Spinal cord (tissue), 10 donors: ENCODE measurements at places on chromosomes 11 and 22. TPM values are rescaled to one million over a fixed set of nuclear protein-coding genes. Genes with fewer than 3 reads are reported as not detected.

Gene SCN2B
- 16.2 TPM for polyA plus RNA-seq

Gene FLRT1
- polyA plus RNA-seq = 21.0 TPM

- no peak overlapping the region for H3K4me3 ChIP-seq
- no peak overlapping the region for H3K27ac ChIP-seq
- no peaks in the 10 kb centered on the region for H3K36me3 ChIP-seq
- H3K27me3 ChIP-seq = no peaks in the 10 kb centered on the region
- H3K4me1 ChIP-seq = peaks cover 18% of the 10 kb centered on the region
Observed at GRCh38 chr11:115682101-115682500, 177.9 kb upstream of the CADM1 start.

GRCh38 chr22:38618682-38619081 lies 37.5 kb downstream of the FAM227A start:
- peaks cover 43% of the 10 kb centered on the region for H3K36me3 ChIP-seq
- H3K27ac ChIP-seq = no peak overlapping the region
- no peaks in the 10 kb centered on the region for H3K27me3 ChIP-seq
- H3K4me1 ChIP-seq = no peaks in the 10 kb centered on the region
- DNase-seq = no peak
- no peak overlapping the region for H3K4me3 ChIP-seq

DNA sequence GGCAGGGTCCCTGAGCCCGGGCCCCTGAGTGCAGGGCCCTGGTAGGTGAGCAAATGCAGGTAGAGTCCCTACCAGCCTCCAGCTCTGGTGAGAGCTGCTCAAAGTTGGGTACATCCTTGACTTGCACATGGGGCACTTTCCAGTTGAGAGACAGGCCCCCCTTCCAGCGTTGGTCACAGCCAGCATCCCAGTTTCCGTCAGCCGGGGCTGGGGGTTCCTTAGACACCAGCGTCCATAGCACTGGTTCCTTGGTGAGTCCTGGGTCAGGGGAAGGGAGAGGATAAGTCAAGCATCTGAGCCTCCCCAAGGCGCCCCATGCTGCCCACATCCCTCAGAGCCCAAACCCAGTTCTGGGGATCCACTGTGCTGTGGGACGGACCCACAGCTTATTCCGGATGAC lies 5.6 kb downstream of the PNPLA5 start:
- no peak for DNase-seq
- no peaks in the 10 kb centered on the region for H3K36me3 ChIP-seq
- no peak overlapping the region for H3K4me3 ChIP-seq

- no peaks in the 10 kb centered on the region for H3K27me3 ChIP-seq
- DNase-seq = no peak
- H3K27ac ChIP-seq = no peak overlapping the region
- H3K4me1 ChIP-seq = no peaks in the 10 kb centered on the region
- no peaks in the 10 kb centered on the region for H3K36me3 ChIP-seq
- H3K4me3 ChIP-seq = no peak overlapping the region
Observed at GRCh38 chr11:112871909-112872500, 89.2 kb upstream of the NCAM1 start.

Gene RFPL3
- polyA plus RNA-seq = 0.38 TPM

- no peak overlapping the region for H3K4me3 ChIP-seq
- H3K27me3 ChIP-seq = no peaks in the 10 kb centered on the region
- H3K4me1 ChIP-seq = peaks cover 7% of the 10 kb centered on the region
- peaks cover 22% of the 10 kb centered on the region for H3K36me3 ChIP-seq
- H3K27ac ChIP-seq = no peak overlapping the region
Observed at GRCh38 chr11:35302398-35302797, 117.0 kb downstream of the SLC1A2 start.

GRCh38 chr22:35064664-35065063 lies 1.3 kb upstream of the ISX start:
- no peaks in the 10 kb centered on the region for H3K36me3 ChIP-seq
- no peak overlapping the region for H3K4me3 ChIP-seq
- no peaks in the 10 kb centered on the region for H3K27me3 ChIP-seq
- no peak for DNase-seq
- H3K4me1 ChIP-seq = no peaks in the 10 kb centered on the region

DNA sequence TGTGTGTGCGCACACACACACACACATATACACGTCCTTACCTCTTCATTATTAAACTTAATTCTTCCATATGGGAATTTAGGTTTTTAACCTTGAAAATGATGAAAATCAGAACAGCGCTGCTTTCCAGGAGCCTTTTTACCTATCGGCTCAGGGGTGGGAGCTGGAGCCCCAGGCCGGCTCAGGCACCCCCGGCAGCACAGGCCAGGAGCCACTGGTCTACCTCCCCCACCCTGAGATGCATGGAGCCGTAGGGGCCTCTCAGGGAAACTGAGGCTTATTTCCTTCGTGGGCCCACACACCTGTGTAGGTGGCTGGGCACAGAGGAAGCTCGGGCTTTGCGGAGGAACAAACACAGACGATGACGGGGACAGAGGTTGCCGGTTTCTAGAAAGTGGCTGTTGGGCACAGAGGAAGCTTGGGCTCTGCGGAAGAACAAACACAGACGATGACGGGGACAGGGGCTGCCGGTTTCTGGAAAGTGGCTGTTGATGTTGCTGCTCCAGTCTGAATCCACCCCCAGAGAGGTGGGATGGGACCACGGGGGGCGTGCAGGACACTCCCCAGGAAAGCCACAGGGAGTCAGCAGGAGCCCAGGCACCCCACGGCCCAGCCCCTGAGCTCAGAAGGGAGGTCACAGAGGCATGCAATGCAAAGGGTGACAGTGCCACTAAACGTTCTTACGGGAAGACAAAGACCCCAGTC lies 149.4 kb downstream of the BRD1 start:
- no peak overlapping the region for H3K27ac ChIP-seq
- H3K36me3 ChIP-seq = no peaks in the 10 kb centered on the region
- DNase-seq = no peak
- H3K4me3 ChIP-seq = no peak overlapping the region
- peaks cover 5% of the 10 kb centered on the region for H3K4me1 ChIP-seq

- H3K4me3 ChIP-seq = no peak overlapping the region
- H3K4me1 ChIP-seq = no peaks in the 10 kb centered on the region
- no peaks in the 10 kb centered on the region for H3K27me3 ChIP-seq
- H3K36me3 ChIP-seq = no peaks in the 10 kb centered on the region
- H3K27ac ChIP-seq = no peak overlapping the region
Observed at GRCh38 chr11:106644824-106645223, 373.5 kb downstream of the GUCY1A2 start.

Gene OR2D2
- polyA plus RNA-seq = not detected
